ENCODE measurements at places on chromosomes 12 and 14. TPM values are rescaled to one million over a fixed set of nuclear protein-coding genes. Genes with fewer than 3 reads are reported as not detected.

- DNase-seq, result no peak
Measured at GRCh38 chr14:91893669-91894068, 26.3 kb upstream of the TC2N start.

The TMPRSS12 gene
- not detected for total RNA-seq

The C1S gene
- 470 TPM for total RNA-seq

GRCh38 chr12:115437061-115437567 is 753.1 kb upstream of the TBX3 start:
- no peak for DNase-seq

DNA sequence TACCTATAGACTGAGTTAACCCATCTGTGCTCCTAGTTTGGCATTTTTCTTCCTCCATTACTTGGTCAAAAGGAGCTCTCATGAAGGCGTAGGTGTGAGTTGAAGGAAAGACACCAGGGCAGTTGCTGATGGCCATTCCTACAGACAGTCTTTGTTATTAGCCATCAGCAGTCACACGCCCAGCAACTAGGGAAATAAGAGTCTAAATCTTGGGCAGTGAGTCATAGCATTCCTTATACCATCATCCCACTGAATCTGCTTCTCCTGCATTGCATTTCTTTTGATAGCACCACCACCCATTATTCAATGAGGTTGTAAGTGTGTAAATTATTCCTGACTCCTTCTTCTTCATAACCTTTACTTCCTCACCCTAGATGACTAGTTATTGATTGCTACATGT is 150.9 kb upstream of the IGF1 start:
- DNase-seq, result no peak

The RNF212B gene
- not detected for total RNA-seq

DNA sequence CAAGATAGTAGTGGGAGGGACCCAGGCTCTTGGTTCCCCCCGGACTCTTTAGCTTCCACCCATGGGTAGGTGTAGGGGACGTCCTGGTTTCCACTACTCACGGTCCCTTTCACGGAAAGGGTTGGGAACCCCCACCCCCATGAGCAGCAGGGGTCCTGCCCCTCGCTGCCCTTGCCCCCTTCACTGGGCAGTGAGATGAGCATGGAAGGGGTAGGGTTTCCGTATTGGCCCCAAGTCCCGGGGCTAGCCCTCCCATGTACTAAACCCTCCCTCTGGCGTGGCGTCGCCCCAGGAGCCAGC is 12.7 kb downstream of the AGAP2 start:
- DNase-seq, result no peak
